ENCODE measurements at places on chromosomes 16 and 17. TPM values are rescaled to one million over a fixed set of nuclear protein-coding genes. Genes with fewer than 3 reads are reported as not detected.

The GRAP gene
- not detected for total RNA-seq

GRCh38 chr17:42509841-42510240 lies 26.2 kb upstream of the NAGLU start:
- no peak for DNase-seq

The TMEM220 gene
- total RNA-seq, result 0.17 TPM

The DOK4 gene
- 3.7 TPM for total RNA-seq

DNA sequence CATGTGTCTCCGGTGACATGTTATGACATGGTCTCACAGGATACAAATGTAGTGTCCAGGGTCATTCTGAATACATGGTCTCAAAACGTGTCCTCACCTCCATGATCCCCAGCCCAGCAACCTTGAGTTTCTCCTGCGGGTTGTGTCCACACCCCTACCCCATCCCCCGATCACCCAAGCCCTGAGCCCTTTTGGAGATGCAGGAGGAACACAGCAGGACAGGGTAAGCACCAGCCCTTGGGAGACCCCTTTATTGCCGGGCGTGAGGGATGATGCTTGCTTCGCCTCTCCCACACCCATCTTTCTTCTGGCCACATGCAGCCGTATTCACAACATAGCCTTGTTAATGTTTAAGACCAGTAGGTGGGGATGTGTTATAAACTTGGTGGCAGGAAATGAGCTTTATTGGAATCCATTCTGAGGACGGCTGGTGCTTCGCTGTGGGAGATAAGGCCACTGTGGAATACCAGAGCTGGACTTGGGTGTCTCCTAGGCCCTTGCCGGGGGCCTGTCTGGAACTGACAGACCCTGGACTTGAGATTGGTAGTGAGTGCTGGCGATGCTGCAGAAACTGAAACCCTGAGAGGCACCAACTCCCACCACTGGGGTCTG lies 5.5 kb downstream of the TMEM132E start:
- peak; percentile 38 for DNase-seq

DNA sequence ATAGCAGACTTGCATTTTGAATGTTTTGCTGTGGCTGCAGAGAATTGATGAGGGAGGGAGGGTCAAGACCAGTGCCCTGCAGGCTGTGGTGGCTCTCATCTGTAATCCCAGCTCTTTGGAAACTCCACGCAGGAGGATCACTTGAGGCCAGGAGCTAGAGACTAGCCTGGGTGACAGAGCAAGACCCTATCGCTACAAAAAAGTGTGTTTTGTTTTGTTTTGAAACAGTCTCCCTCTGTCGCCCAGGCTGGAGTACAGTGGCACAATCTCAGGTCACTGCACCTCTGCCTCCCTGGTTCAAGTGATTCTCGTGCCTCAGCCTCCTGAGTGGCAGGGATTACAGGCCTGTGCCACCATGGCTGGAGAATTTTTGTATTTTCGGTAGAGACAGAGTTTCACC lies 1.9 kb upstream of the UBE2G1 start:
- DNase-seq, result no peak

The CRISPLD2 gene
- 21.6 TPM for total RNA-seq

DNA sequence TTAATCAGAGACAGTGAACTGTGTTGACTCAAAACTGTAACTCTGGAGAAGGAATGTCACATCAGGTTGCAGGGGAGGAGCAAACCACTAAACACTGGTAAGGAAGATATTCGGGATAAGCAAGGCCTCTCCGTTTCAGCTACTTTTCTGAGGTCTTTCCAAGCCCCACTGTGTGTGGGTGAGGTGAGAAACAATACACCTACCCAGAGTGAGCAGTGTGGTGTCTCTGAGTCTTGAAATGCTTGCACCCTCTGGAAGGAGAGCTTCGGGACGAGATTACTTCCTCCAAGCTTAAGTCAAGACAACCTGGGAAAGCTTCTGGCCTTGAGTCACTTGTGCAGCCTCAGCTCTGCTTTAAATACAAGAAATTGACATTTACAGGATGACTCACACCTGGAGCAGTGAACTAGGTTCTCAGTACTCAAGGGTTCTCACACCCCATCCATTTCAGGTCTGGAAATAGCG lies 2.5 kb upstream of the MAP3K14 start:
- peak; percentile 90 for DNase-seq

DNA sequence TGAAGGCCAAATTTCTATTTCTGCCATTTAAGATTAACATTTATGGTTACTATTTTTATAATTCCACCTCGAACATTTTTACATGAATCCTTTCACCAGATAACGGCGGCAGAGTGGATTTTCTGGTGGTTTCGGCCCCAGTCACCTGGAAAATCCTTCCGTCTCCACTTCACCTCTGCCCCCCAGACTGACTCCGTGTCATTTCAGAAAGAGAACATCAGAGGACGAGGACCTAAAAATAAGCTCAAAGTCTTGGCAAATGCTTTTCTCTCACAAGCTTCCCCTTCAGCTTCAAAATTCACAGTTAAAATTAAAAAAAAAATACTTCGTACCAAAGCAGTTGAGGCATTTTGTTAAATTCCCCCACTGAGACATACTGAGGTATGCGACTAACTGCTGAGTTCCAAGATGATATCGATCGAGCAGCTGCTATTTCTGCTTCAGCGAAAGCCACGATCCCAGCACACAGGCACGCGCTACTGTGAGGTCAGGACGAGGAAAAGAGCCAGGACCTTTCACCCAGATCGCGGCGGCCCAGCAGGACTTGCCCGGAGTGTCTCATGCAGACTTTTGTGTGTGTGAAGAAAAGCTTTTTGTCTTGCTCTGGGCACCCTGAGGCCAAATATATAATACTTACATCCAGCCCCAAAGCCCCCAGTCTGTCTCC lies 36.8 kb downstream of the ASPA start:
- peak; percentile 83 for DNase-seq

DNA sequence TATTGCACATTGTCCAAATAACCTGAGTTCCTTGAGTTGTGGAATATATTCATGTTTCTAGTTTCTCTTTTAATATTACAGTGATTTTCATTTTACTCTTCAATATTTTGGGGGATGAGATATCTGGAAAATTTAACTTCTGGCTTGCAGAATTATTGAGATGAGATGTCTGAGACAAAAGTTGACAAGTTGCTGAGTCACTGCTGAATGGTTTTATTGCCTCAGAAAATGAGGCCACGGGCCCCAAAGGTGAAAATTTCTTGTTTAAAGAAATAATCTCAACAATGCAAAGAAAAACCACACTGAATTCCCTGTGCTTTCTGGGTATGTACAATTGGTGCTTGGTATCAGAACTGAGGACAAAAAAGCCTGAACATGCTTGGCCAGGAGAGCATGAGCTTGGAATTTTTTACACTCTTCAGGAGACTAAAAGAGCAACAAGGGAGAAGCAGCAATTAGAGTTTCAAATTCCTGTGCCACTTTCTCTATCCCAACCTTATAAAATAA lies 129.2 kb upstream of the TOM1L1 start:
- no peak for DNase-seq

The SPATA32 gene
- total RNA-seq, result not detected

DNA sequence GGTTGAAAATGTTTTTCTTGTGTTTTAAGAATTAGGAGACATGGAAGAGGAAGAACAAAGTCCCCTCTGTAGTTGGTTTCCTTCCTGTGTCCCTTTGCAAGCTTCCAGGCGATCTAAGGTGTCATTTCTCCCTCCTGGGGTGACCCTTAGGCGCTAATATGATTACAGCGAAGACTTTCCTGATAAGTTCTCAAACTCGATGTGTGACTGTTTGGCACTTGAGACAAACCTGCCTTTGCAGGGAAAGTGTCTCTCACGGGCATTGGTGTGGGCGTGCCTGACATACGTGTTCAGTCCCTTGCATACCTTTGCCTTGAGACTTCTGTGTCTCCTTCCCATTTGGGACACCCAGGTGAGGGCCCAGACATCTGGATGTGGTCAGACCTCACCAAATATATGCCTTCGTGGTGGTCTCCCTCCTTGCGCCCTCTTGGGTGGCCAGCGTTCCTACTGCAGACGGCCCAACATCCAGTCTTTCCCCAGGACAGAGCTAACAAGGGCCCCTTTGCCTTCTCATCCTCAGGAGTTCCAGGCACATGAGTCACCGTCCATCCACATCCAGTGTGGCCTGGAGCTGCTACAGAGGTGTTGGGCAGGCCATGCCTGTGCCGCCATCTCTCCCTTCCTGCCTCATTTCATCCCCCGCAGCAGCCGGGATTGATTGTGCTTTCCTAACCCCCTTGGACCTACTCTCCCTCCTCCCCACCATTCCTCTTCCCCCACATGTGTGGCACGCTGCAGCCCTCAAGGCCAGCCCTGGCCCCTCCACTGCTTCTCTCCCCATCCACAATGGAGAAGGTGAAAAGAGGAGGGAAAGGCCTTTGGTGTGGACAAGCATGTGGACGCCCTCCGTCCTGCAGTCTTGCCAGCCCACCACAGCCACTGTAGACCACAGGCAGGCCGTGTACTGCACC lies 3.1 kb upstream of the JPT2 start:
- DNase-seq, result peak; percentile 67

DNA sequence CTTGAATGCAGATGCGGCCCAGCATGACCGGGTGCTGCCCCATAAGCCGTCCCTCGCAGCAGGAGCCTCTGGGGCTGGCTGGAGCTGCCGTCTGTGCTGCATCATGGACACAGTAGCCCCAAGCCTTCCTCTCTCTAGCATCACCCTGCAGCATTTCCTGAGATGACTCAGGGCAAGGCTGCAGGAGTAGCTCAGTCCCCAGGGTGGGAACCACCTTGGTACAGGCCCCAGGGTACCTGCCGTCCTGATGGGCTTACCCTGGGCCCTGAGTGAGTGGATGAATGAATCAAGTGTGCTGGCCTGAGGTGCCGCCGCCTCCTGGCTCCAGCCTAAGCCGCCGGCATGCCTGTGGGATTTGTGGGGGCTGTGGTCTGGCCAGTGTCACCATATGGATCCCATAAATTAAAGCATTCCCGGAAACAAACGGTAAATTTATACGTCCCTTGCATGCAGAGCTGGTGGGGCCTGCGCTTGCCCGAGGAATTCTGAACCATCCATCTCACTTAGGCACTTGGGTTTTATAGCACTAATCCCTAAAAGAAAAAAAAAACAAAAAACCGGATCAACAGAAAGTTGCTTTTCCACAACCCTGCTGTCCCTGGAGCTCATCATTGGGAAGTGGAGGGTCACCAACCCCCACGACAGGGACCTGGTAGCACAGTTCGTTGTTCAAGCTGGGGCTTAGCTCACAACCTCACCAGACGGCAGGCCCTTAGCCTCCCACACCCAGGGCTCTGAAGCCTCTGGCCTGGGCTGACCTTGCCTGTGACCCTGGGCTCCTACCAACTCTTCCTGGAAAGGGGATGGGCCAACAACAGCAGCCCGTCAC lies 242.6 kb upstream of the CIBAR2 start:
- DNase-seq, result peak; percentile 94

The TOP2A gene
- 402 TPM for total RNA-seq

The TUBB3 gene
- total RNA-seq, result 135 TPM

The IRF8 gene
- total RNA-seq, result not detected

The TRPV3 gene
- total RNA-seq, result 0.97 TPM

DNA sequence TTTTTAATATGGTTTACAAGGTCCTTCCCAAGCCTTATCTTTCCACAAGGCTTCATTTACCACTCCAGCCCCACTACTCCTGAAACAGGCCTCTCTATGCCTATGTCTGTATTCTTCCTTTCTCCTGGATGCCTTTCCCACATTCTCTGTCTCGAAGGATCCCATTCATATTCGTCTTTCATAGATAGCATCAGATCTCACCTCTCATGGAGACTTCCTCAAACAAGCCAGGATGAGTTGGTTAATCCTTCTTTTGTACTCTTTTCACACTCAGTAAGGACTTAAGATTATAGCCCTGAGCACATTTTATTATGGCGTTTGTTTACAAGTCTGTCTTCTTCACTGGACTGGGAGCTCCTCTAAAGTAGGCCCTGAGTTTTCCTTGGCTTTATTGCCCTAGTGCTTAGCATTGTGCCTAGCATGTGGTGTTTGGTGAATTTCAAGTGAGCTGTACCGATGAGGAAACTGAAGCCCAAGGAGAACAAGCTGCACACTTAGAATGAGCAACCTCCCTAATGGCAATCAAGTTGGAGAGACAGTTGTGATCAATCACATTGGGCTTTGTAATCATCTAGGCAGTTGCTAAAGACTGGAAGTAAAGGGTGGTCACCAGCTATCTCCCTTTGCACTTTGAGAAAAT lies 10.0 kb upstream of the TBX4 start:
- DNase-seq, result no peak

DNA sequence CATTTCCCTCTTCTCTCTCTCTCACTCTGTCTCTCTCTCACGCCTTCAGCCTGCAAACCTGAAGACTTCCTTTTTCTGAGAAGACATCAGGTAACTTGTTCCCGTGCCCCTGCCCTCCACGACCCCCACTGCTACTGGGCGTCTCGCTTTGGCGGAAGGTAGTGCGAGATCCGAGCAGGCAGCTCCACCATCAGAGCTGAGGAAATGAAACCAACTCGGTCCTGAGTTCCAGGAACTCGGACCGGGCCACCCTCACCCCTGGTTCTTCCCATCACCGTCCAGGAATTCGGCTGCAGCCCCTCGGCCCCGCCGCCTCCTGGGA lies 585 bp downstream of the MLKL start:
- DNase-seq, result peak; percentile 27

The PRR35 gene
- total RNA-seq, result not detected

The PARD6A gene
- 0.71 TPM for total RNA-seq

DNA sequence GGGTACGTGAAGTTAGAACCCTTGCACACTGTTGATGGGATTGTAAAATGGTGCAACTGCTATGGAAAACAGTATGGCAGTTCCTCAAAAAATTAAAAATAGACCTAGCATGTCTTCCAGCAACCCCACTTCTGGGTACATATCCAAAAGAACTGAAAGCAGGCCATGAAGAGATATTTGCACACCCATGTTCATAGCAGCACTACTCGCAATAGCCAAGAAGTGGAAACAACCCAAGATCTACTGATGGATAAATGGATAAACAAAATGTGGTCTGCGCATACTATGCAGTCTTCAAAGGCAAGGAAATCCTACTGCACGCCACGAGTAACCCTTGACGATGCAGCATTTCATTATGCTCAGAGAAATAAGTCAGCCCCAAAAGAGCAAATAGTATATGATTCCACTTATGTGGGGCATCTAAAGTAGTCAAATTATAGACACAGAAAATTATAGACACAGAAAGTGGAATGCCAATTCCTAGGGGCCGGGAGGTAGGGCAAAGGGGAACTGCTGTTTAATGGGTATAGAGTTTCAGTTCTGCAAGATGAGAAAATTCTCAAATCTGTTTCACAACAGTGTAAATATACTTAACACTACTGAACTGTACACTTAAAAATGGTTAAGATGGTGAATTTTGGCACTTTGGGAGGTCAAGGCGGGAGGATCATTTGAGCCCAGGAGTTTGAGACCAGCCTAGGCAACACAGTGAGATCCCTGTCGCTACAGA lies 17.2 kb downstream of the CORO7 start:
- no peak for DNase-seq

The GPR142 gene
- not detected for total RNA-seq

DNA sequence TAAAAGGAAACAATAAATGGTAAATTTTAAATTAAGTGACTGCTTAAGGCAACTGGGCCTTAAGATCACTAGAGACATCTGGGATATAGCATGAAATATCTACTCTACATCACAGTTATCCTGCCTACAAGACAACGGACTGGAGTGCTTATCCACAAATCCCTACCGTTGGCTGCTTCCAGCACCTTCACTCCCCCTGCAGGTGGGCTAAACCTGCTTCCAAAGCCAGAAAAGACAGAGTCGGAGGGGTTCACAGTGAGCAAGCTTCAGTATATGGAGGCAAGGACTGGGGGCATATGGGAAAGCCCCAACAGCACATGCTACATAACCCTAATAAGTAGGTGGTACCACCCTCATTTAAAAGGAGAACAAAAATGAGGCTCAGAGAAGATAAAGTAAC lies 45.3 kb downstream of the GRIN2A start:
- no peak for DNase-seq

- no peak for DNase-seq
These were observed 28.4 kb upstream of the LYRM9 start for GRCh38 chr17:27921599-27921998.

The C1QTNF8 gene
- total RNA-seq, result not detected

Measured in Daoy (cell line).